ENCODE measurements at places on chromosomes 12 and 14.

- no peak for DNase-seq
Measured at GRCh38 chr14:96268431-96269358, 12.7 kb downstream of the BDKRB1 start.

- no peak for DNase-seq
Measured at GRCh38 chr14:37709419-37710195, 114.2 kb downstream of the TTC6 start.

DNA sequence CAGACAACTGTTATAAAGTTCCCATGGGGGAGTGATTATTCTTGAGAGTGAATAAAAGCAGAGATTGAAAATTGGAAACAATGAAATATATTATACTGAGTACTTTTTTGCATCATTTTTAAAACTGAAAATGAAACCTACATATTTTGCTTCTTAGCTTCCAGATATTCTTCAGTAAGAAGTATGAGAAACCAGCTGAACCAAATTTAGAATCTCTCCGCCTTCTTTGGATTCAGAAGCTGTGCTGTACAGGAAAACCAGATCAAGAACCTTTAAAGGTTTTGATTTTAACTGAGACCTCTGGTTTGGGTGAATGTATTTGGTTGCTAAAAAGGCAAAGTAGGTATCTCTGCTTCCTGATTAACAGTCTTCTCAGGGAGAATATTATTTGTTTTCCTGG, 109.4 kb downstream of the AKAP6 start:
- DNase-seq, result no peak

DNA sequence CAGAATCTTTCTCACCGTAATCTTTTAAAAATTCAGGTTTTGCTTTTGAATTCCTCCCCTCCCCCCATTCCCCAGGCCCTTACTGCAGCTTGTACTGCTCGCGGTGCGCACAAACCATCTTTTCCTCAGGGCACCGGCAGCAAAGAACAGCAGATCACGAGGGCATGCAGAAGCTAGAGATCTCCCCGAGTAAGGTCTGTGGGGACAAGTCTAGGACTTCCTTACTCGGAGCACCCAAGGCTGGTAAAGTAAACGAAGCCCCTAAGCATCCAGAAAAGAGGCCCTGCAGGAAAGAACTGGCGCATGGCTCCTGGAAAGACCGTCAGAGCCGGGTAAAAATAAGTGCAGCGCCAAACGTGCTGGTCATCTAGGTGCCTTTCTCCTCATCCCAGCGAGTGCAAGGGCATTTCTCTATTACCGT, 727 bp downstream of the LDHB start:
- DNase-seq, result peak; percentile 57

DNA sequence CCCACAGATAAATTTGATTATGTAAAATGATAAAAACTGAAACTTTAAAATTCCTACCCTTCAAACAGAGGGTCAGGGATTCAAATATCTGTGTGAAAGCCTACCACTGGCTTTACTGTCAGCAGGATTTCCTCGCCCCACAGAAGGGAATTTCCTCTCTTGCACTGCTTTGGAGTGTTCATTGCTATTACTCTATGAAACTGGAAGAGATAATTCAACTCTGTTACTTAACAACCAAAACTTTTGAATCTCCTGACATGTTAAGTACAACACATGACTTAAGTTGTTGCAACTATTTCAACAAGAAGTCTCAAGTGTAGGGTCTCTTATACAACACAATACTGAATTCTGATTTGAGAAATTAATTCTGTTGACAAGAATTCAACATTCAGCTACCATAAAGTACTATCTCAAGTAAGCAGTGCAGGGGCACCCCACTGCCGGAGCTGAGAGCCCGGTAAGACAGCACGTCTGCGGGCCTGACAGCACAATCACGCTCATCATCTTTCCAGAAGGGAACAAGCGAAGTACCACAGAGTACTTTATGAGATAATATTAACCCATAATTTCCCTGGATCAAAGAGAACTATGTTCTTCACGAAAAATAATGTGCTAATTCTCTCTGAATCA, 22.9 kb downstream of the DICER1 start:
- no peak for DNase-seq

DNA sequence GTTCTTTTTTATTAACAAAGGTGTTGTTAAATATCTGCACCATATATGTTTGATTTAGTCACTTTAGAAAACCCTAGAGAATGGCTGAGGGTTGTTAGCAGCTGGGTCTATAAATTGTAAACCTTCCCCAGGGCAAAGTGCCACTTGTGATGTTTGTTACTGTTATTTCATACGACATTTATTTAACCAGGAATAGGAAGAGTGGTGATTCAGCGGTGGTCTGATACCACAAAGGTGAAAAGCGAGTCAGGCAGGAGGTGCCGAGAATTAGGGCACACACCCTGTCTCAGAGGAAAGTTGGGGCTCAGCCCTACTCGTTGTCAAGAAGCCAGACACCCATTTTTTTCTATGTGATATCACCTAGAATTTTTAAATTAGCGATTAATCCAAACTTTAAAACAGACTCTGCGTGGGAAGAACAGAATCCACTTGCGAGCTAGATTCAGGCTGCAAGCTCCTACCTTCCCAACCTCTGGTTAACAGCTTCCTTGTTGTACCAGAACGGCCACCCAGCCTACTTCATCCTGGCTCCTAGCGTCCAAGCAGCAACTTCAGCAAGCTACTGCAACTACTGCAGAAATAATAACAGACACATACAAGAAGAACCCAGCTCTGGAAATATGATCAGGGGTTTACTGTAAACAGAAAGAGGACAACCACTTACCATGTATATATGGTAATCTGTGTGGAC, 126.7 kb downstream of the TMEM132D start:
- DNase-seq, result no peak

DNA sequence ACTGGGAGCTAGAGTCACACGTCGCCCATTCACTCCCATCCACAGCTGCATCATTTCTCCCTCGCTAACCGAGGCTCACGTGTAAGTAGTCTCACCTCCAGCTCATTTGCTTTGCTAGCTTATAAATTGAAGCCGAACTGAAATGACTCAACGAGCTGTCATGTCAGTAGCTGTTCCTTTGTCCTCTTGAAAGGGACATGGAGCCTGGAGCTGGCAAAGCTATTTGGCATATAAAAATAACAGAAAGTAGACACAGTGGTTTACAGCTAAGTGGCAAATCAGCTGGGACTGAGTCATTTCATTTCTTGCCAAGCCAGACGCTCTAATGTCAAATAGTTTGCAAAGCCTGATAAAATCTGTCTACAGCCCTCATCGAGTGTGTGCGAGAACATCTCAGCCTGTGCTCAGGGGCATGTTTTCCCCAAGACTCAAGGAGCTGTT, 114.4 kb upstream of the TMEM233 start:
- DNase-seq, result no peak

DNA sequence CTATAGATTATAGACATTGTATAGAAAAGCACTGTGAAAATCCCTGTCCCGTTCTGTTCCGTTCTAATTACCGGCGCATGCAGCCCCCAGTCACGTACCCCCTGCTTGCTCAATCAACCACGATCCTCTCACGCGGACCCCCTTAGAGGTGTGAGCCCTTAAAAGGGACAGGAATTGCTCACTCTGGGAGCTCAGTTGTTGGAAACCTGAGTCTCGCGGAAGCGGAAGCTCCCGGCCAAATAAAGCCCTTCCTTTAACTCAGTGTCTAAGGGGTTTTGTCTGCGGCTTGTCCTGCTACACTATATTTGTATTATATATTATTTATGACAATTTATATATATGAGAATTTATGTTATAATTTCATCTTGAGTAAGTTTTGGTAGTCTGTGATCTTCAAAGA, 213.6 kb upstream of the AMIGO2 start:
- no peak for DNase-seq

GRCh38 chr12:94977766-94978468, 25.6 kb downstream of the NDUFA12 start:
- DNase-seq, result no peak

DNA sequence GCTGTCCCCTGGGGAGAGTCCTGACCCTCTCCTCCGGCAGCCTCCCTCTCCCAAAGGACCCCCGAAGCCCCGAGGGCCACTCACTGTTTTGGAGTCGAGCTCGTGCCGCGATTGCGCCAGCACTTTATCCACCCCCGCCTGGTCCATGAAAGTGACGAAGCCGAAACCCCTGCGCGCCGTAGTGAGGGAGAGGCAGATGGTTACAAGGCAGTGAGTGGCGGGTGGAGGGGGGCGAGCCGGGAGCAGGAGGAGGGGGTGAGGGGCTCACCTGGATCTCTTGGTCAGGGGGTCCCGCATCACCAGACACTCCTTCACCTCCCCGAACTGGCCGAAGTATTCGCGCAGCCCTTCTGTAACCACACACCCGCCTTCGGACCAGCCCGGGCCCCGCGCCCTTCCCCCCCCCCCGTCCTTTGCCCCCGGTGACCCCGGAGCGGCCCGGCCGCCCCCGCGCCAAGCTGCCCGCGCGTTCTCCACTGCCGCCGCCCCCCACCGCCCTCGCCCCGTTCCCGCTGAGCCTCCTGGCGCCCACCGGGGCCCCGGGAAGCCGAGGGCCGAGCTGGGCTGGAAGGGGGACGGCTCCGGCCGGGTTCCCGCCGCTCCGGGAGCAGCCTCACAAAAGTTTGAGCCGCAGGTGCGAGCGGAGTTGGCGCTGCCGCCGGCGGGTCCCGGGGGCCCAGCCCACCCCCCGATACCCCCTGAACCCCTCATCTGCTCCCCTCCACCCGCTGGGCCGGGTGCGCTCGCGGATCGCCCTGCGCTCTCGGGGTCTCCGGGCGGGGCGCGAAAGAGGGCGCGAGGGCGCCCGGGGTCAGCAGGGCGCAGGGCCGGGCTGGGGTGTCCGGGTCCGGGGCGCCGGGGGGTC, 808 bp downstream of the MSI1 start:
- no peak for DNase-seq

DNA sequence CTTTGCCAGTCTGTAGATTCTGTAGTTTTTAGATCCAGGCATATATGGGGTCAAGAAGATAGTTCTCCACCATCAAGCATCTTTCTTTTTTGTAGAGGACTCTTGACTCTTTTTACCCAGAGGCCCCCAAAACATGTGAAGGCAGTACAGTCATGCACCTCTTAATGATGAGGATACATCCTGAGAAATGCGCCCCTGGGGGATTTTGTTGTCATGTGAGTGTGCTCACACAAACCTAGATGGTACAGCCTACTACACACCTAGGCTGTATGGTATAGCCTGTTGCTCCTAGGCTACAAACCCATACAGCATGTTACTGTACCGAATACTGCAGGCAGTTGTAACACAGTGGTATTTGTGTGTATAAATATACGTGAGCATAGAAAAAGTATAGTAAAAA, 23.0 kb downstream of the EVL start:
- no peak for DNase-seq

GRCh38 chr12:22312336-22312735, 22.2 kb downstream of the ST8SIA1 start:
- no peak for DNase-seq

DNA sequence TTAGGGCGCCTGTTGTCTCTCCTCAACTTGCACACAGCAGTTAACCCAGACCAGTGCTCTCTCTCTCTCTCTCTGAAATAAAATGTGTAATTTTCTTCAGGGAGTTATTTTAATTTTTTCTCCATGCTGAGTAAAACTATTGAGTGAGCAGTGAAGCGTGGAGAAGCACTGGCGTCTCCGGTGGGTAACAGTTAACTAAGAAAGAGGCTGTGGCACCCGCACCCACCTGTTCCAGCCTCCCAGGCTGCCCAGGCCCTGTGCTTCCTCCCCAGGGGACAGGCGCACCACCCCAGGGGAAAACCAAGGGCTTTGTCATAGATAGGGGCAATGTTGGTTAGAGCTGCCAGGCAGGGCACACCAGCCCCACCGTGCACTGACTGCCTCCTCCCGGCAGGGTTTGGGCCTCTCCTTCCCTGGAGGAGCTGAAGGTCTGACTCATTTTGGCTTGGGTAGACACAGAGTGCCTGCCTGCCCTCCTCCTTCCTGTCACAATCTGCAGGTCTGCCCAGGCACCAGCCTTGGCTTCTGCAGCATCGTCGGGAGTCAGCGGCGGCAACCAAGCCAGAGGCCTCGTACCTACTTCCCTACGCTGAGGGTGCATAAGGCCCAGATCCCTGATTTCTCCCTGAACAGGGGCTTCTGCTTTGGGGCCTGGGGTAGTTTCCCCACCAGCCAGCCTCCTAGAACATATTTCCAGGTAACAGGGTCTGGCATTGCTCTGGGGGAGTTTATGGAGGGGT, 3.9 kb downstream of the HOXC5 start:
- DNase-seq, result no peak

DNA sequence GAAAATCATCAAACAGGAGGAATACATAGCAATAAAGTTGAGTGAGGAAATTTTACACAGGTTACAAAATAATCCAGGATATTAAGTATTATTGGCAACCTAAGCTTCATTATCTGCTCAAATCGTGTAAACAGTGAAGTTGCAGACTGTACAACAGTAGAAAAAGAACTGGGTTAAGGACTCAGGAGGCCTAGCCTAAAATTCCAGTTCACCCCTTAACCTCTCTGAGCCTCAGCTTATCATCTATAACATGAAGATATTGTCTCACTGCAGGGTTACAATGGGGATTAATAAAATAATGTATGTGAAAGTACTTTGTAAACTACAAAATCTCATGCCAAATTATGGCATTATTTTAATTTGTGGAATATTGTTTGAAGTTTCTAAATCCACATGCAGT, 26.0 kb downstream of the DDHD1 start:
- DNase-seq, result no peak

GRCh38 chr14:20682435-20683124, 1.8 kb upstream of the RNASE4 start:
- DNase-seq, result peak; percentile 78

GRCh38 chr12:63068857-63069442, 82.1 kb downstream of the AVPR1A start:
- peak; percentile 18 for DNase-seq

DNA sequence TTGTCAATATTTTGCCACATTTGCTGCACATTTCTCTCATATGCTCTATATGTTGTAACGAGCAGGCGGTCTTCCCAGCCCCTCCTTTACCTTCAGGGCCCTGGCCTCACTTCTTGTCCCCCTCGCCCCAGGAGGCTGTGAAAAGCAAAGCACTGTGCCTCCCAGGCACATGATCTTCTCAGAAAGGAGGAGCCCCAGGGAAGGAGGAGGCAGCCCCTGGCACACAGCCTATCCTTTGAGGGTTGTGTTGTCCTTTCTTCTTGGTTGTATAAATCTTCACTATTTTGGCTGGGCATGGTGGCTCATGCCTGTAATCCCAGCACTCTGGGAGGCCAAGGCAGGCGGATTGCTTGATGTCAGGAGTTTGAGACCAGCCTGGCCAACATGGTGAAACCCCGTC, 77.0 kb downstream of the PPP2R5C start:
- no peak for DNase-seq

- DNase-seq, result no peak
Measured at GRCh38 chr14:31682768-31683167, 121.6 kb downstream of the NUBPL start.
